ENCODE measurements at places on chromosomes 5 and 9.

DNA sequence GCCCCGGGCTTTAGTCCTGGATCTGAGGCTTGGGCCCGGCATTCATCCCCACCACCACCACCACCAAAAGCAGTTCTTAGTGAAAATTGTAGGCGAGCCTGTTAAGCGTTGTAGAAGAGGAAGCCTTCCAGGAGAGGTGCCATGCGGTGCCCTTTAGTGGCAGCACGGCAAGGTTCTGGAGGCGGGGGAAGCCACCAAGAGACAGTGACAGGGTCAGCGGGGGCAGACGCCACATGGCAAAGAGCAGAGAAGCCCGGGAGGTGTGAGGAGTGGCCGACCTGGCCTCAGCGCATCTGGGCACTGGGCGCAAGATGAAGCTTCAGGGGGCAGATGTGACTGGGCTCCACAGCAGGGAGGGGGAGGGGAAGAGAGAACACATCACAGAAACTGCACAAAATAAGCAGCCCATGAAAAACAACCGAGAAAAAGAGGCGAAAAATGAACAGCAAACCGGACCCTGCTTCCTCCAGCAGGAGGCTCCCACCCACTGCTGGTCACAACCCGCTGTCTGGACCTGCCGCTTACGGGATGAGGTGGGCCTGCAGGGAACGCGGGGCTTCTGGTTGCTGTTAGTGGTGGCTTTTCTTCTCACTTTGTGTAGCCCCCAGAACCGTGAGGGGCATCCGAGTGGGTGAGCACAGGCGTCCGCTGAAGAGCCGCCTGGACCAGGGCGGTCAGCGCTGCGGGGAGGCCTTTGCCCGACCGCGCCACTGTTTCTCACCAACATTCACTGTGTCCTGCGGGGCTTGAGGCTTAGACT, 4.3 kb downstream of the LRRC14B start:
- no peak for DNase-seq

- no peak for DNase-seq
These were observed 25.4 kb upstream of the WWC1 start for GRCh38 chr5:168266016-168266415.

GRCh38 chr5:118247458-118247857, 740.9 kb downstream of the DTWD2 start:
- no peak for DNase-seq

DNA sequence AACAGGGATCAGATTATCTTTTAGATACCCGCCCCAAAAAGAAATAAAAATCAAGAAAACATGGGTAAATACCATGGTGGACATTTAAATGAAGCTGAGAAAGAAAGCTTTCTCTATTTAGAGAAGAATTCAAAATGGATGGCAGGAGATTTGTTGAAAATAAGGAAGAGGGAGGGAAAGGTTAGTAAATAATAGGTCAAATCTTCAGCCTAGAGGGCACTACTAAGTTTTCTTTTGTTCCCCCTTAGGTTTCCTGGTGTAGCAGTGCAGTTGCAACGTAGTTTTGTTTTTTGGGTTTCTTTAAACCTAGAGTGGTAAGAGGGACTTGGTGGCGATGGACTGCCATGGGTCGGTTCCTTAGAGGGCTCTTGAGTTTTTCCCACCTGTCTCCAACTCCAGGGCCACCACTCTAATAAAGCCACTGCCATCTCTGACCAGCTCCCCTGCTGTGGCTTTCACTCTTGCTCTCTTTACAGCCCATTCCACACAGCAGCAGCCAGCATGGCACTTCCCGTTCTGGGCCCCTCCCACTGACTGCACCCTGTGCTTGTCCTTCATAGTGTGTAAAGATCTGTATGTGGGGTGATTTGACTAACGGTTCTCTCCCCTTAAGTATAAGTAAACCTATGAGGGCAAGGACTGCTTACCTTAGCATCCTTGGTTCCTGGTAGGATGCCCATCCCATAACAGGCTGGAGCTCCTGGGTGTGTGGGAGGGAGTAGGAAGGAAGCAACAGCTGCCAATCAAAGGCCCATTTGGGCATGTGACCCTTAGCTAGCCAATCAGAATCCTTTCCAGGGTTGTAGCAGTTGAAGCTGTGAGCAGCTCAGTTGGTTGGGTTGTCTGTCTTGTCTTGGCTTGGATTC, 118.3 kb downstream of the SLC1A3 start:
- DNase-seq: peak; percentile 79

GRCh38 chr9:88974641-88975040, 16.6 kb upstream of the S1PR3 start:
- DNase-seq: no peak

DNA sequence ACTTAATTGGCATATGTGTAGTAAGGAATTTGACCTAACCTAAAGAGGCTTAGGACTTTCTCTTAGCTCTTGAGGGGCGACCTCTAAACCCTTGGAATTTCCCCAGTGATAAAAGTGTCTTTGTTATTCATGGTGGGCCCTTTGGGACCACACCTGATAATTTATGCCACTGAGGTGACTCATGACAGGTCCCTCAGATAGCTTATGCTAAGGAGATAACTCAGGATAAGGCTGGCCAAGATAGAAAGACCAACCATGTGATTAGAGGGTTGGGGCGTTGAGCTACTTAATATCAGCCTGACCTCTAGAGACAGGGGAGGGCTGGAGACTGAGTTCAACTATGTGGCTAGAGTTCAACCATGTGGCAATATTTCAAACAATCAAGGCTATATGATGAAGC, 218.1 kb downstream of the AP3B1 start:
- no peak for DNase-seq

DNA sequence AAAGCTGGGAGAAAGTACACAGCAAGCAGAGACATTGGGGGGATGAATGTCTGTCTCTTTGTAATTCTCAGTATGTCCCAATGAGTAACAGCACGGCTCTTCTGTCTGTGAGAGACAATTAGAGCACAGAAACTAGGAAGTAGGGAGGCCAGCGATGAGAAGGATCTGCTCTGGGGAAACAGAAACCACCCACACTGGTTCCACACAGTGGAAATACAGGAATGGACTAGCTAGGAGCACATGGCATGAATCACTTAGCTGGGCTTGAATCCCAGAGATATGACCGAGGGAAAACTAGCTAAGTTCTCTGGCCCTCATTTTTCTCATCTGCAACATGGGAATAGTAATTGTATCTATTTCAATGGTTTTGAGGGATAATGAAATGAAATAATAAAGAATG, 895.9 kb downstream of the TLE4 start:
- DNase-seq: no peak

DNA sequence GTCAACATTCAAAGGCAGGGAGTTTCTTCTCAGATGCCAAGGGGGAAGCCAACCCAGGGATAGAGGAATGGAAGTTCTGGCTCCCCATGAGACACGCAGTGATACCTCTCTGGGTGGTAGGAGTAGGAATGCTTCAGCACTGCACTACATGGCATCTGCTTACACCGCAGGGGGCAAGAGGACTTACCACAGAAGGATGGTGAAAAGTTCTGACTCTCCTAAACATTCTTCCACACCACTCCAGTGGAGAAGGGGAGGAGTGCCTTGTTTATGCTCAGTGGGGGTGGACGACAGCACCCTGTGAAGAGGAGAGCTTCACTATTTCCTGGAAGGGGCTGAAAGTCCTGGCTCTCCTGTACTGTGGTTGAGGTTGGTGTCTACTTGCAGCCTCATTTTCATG, 1011.3 kb upstream of the WWC1 start:
- no peak for DNase-seq

DNA sequence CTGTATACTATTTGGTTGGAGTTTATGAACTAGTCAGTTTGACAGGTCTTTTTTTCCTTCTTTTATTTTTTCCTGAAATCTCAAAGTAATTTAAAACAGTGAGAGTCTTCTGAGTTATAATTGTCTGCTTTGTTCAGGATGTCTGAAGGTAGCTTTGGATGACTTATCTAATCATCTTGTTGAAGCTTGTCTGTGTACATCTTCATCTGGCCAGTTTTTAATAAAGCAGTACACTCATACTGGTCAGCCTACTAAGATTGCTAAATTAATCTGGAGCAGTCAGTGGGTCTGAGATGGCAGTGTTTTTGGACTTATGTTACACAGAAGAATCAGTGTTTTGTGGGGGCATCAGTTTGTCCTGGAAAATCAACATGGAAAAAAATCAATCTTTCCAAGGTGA, 482.4 kb downstream of the CDH10 start:
- DNase-seq: no peak

- peak; percentile 46 for DNase-seq
These were observed 15.5 kb upstream of the SMIM23 start for GRCh38 chr5:171770153-171770552.

GRCh38 chr5:173903396-173904140, 15.4 kb downstream of the CPEB4 start:
- DNase-seq: no peak

GRCh38 chr5:2191972-2192371, 309.2 kb upstream of the IRX4 start:
- no peak for DNase-seq

DNA sequence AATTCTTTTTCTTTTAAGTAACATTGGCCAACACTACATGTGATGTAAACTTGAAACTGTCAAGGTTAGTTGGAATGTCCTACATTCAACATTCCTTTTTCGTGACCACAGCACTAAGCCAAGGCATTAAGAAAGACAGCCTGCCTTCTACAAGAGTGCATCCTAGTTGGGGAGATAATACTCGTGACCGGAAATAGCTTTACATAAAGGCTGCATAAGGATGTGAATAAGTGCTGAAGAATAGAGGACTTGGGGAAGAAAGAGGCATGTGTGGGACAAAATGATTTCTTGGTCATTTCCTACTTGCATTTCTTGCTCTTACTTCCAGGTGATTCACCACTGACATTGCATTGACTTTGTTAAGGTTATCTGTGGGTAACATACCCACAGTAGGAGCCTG, 282.0 kb downstream of the DMRT2 start:
- DNase-seq: no peak

All from hematopoietic multipotent progenitor cell (in vitro differentiated cells).